ENCODE measurements at places on chromosomes 13 and 19.

GRCh38 chr13:46728777-46729176, 68.2 kb downstream of the ESD start:
- no peak for DNase-seq

DNA sequence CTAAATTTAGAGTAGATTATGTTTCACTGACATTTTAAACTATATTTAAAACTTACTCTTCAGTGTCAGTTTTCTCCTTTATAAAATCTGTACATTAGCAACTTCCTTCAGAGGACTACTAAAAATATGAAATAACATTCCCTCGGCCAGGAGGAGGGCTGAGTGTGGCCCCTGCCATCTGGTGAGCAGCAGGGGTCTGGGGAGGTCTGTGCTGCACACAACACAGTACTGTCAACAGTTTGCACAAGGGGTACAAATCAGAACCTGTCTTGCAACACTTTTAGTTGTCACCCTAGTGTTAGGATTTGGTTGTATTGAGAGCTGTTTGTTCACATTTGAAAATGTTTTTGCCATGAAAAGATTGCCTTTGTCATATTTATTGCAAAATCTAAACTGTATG, 48.9 kb downstream of the TPP2 start:
- no peak for DNase-seq

- no peak for DNase-seq
Measured at GRCh38 chr13:69683921-69684686, 423.5 kb upstream of the ATXN8OS start.

- no peak for DNase-seq
Measured at GRCh38 chr19:11489378-11489777, 8.5 kb upstream of the ELAVL3 start.

GRCh38 chr19:44587963-44588770, 25.2 kb upstream of the IGSF23 start:
- DNase-seq = no peak

GRCh38 chr13:108850691-108851090, 221.3 kb downstream of the MYO16 start:
- no peak for DNase-seq

DNA sequence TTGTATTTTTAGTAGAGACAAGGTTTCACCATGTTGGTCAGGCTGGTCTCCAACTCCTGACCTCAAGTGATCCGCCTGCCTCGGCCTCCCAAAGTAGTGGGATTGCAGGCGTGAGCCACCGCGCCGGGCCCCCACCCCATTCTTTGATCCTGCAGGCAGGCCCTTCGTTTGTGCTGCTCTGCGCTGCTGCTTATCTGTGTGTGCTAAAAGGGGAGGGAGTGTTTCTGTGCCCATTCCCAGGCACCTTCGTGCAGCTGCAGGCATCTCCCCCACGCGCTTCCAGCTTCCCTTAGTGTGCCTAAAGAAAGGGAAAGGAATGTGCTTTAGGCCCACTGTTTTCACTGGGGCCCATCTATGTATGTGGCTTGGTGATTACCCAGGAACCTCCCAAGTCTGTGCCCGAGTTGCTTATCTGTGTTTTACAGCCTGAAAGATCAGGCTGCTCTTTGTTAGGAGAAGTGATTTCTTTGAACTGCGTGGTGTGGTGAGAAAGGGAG, 27.2 kb downstream of the EPN1 start:
- no peak for DNase-seq
